HEK293T (cell line): ENCODE measurements at places on chromosomes 3 and 15.

- no peak for DNase-seq
Observed at GRCh38 chr3:108183181-108183580, 39.0 kb downstream of the IFT57 start.

GRCh38 chr3:63976161-63976871, 47.0 kb downstream of the PSMD6 start:
- DNase-seq, result no peak

DNA sequence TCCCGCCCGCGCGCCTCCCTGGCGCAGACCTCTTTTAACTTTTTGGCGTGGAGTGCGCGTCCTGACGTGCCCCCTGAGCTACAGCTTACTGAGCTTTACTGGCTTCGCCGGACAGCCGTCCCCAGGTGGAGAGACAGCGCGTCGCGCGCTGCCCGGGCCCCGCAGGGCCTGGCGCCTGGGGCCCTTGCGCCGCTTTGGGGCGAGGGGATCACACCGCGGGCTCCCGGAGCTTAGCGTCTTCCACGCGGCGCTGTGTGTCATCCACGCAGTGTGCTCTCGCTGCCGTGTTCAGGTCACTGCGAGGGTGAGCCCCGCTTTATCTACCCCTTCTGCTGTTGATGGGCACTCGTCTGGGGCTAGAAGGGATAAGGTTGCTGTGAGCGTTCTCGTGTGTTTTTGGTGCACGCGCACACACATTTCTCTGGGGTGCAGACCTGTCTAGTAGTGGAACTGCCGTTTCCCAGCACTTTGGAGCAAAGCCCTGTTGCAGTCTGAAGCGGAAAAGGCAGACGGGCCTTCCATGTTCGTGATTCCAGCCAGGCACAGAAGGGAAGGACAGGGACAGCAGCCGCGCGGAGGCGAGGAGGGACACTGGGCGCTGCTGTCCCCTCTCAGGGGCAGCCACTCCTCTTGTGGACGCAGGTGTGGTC, 33.1 kb upstream of the ALDH1L1 start:
- DNase-seq, result no peak

DNA sequence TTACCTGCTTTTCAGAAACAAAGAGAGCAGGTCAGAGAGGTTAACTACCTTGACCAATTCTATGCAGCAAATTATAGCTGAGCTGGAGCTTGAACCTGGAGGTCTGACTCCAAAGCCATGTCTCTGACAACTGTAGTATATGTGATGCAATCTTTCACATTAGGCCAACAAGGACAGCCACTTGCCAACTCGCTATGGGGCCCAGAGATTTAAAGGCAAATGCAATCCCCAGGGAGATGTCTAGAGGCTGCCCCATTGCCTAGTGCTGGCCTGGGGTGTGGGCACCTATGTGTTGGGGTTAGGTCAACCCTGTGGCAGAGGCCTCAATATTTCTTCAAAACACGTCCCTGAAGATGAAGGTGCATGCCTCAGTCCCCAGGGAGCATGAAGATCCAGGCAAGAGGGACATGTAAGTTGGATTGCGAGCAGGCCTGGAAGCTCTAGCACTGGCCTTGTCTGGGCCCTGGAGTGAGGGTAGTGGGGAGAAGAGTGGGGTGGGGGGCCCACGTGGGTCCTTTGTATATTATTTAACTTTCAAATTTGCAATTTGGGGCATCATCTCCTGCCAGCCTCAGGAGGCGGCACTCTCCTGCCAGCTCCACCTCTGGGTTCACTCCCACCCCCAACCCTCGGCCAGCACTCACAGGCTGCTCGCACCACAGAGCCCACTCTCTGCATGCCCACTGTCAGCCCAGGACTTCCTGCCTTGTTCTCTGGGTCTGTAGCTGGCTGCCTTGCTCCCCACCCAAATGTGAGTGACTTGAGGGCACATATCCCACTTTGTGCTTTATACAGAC, 64.3 kb downstream of the SLC12A8 start:
- DNase-seq, result no peak

DNA sequence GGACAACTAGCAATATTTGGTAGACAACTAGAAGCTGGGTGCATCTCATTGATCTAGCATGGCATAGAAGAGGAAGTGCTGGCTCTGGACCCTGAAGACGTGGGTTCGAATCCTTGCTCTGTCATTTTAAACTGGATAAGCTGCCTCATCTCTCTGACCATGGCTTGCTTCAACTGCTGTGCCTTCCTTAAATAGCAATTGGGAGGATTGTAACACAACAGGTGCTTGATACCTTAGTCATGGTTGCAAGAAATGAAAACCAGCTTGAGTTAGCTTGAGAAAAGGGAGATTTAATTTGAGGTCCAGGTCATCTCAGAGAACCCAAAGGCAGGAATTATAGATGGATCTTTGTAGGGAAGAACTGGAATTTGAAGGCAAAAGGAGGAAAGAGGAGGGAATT, 14.8 kb upstream of the RGMA start:
- DNase-seq, result no peak

- no peak for DNase-seq
Observed at GRCh38 chr3:52777959-52778805, 783 bp downstream of the ITIH1 start.

DNA sequence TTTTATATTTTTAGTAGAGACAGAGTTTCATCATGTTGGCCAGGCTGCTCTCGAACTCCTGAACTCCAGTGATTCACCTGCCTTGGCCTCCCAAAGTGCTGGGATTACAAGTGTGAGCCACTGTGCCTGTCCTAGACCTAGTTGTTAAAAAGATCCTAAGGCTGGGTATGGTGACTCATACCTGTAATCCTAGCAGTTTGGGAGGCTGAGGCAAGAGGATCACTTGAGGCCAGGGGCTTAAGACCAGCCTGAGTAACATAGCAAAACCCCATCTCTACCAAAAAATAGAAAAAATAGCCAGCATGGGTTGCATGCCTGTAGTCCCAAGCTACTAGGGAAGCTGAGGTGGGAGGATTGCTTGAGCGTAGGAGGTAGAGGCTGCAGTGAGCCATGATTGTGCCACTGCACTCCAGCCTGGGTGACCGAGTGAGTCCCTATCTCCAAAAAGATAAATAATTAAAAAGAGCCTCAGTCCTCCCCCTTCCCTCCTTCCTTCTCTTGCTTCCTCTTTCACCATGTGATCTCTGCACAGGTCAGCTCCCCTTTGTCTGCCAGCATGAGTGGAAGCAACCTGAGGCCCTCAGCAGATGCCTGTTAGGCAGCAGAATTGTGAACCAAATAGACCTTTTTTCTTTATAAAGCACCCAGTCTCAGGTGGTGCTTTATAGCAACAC, 9.8 kb upstream of the FNDC3B start:
- no peak for DNase-seq

DNA sequence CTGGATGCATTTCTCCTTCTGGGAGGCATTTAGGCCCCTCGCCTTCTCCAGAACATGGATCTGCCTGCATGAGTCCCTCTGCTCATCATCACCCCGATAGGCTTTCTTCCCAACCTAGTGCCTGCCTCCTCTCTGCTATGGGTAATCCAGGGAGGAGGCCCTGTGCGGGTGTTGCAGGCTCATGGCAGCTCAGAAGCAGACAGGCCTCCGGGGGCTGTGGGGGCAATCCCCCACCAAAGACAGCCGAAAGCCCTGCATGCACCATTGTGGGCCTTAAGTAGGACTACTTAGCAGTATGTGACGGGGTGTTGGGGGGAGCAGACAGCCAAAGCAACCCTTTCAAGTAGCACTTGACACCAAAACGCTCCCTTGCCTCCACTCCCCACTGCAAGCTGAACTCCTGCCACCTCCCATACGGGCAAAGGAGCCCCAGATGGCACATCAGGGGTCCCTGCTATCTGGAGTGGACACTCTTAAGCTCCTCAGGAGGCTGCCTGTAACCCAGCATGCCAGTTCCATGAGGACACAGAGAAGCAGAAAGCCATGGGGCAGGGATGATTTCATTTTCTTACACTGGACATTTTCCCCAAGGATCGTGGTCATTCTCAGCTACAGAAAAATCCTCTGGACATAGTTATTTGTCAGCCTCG, 98.8 kb upstream of the HACD2 start:
- DNase-seq, result no peak

DNA sequence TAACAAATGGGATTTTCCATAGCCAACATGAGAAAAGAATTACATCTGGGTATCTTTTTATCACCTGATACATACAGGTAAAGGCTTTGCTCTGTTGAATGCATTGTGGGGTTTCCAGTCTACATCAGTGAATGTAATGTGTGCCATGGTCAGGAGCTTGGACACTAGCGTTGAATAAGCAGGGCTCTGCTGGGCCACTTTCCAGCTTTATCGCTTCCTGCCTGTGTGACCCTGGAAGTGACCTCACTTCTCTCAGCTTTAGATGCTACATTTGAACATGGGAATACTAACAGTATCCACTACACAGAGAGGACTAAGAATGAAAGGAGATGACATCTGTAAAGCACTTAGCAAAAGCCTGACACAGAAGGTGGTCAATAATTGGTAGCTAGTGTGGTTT, 40.1 kb downstream of the TTC23 start:
- no peak for DNase-seq

- DNase-seq, result peak; percentile 44
Observed at GRCh38 chr3:72591522-72592421, 256.5 kb downstream of the SHQ1 start.

DNA sequence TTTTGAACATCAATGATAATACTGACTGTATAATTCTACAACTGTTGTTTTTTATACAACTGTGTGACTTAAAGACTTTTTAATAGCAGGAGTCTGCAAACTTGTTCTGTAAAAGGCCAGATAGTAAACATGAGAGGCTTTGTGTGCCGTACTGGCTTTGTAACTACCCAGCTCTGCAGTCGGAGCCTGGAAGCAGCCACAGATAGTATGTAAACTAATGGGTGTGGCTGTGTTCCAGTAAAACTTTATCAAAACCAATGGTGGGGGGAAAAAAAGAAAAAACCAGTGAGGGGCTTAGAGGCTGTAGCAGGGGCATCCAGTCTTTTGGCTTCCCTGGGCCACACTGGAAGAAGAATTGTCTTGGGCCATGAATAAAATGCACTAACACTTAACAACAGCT, 11.9 kb downstream of the ASB7 start:
- DNase-seq, result no peak

GRCh38 chr3:101702726-101703125, 16.2 kb upstream of the RPL24 start:
- no peak for DNase-seq

- DNase-seq, result no peak
Observed at GRCh38 chr15:63945838-63946298, 100.4 kb downstream of the DAPK2 start.

- no peak for DNase-seq
Observed at GRCh38 chr3:9582332-9582731, 28.7 kb upstream of the LHFPL4 start.

GRCh38 chr15:85752124-85752475, 42.6 kb downstream of the KLHL25 start:
- DNase-seq, result no peak

- no peak for DNase-seq
Observed at GRCh38 chr3:141738891-141739363, 829 bp downstream of the RNF7 start.

DNA sequence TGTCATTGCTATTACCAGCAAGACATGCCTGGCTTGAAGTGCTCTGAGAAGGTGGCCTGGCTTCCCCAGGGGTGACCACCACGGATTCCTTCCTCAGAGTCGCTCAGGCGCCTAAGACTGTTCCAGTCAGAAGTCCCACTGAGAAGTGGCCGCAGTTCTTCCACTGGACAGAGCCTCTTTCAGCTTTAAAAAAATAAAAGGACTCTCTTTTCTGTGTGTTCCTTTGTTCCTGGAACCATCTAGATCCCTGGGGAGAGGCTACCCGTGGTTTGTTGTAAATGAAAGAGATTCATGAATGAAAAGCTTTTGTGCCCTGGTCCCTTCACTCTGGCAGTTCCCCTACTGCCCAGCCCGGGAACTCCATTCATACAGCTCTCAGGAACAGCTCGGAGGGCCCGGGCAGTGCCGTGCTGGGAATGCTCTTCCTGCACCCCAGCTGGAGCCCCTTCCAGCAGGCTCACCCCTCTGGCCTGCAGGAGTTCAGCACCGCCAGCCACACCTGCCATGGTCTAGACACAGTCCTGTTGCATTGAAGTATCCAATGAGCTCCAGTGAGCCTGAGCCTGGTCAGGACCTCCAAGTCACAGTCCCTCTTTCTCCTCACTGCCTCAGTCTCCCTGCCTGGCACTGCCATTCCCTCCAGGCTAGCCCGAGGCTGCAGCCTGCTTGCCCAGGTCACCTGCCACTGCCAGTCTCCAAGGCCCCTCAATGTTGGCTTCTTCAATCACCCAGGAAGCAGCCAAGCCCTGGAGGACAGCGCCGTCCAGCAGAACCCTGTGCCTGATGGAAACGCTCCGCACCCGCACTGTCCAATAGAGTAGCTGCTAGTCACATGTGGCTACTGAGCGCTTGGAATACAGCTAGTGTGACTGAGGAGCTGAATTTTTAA, 75.4 kb downstream of the XXYLT1 start:
- no peak for DNase-seq
